ENCODE measurements at places on chromosomes 3 and 15.

DNA sequence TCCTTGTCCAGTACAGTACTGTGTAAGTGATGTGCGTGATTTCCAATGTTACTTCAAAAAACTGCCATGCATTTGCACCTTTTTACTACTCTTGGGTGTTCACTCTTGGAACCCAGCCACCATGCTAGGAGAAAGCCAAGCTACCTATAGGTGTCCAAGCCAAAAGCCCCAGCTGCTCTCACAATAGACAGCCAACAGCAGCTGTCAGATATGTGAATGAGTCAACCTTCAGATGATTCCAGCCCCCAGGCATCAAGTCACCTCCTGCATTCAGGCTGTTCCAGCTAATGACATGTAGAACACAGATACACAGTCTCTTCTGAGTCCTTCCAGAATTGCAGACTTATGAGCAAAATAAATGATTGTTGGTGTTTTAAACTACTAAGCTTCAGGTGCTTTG is 417.7 kb upstream of the TGFBR2 start:
- no peak for DNase-seq

DNA sequence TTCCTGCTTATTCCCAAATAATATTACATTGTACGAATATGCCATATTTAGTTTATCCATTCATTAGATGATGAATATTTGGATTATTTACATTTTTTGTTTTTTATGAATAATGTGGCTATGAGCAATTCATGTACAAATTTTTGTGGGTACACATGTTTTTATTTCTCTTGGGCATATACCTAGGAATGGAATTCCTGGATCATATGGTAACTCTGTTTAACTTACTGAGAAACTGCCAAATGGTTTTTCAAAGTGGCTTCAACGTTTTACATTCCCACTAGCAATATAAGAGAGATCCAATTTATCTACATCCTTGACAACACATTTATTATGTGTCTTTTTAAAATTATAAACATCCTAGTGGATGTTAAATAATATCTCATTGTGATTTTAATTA is 362.0 kb upstream of the TMCO5A start:
- DNase-seq: no peak

DNA sequence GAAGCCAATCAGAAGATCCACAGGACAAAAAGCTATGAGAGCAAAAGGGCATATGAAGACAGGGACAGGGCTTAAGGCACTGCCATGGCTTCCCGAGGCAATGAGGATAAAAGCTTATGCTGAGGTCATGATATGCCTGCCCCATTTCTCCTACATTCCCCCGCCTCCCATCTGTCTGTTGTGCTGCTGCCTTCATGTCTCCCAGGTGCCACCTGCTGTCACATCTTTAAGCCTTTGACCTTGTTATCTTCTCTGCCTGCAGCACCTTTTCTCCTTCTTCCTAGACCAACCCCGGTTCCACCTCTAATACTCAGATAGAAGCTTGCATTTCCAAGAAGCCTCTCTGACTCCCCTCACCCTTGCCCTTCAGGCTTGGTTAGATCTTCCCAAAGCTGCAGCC is 213.8 kb downstream of the ARRDC4 start:
- no peak for DNase-seq

DNA sequence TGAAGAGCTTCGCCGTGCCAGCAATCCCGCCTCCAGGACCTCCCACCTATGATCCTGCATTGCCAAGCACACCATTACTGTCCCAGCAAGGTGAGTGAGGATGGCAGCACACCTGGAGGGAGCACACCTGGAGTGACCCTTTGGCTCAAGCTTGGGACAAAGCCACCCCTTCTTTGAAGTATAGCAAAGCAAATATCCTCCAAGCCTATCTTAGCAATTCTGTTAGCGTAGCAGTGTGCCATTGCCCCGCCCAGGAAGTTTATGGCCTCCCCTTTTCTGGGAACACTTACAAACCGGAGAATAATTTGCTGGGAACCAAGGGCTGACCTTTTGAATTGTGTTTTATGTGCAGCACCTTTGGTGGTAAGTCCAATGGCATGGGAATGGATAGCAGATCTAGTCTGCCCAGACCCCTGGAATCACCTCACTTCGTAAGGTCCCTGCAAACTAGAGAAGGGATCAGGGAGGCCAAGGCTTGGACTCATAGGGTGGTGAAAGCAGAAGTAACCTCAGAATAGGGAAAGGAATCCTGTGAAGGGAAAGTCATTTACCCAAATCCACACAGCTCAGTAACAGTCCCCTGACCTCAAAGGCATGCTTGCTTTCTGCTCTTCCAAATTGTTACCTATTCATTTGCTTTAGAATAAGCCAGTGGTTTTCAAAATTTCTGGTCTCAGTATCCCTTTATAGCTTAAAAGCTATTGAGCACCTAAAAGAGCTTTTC is 70.1 kb downstream of the HCN4 start:
- no peak for DNase-seq

GRCh38 chr3:14780927-14781507 is 37.7 kb upstream of the FGD5 start:
- no peak for DNase-seq

GRCh38 chr3:105364128-105364527 is 2.6 kb upstream of the ALCAM start:
- no peak for DNase-seq

- DNase-seq: no peak
Observed at GRCh38 chr3:32719335-32719734, 34.3 kb downstream of the CNOT10 start.

DNA sequence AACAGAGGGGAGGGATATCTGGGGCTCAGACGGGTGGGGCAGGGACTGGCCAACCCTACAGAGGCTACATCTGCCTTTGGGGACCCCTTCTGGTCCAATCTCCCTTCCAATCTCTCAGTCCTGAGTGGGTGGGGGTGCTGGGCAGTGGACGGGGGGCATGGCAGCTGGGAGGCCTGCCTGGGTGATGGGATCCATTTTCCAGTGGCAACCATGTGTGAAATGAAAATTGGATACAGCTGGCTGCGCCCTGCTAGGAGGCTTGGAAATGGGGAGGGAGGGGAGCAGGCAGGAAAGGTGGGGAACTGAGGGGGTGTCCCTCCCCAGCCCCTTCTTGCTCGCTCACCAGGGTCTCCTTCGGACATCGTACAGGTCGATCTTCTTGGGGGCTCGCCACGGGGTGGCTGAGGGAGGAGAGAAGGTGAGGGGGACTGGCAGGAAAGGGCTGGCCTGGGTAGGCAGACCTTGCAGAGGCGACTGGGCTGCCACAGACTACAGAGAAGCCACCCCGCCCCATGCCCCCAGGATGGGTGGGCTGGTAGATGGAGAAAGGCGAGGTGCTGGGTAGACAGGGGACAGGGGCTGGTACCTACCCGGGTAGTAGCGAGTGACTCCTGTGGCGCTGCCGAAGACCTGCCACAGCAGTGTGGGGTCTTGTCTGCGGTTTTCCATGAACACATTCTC is 21.2 kb upstream of the TMEM115 start:
- no peak for DNase-seq

GRCh38 chr3:36679384-36680200 is 84.8 kb downstream of the DCLK3 start:
- DNase-seq: no peak

GRCh38 chr3:23685541-23686258 is 120.1 kb upstream of the UBE2E1 start:
- no peak for DNase-seq

DNA sequence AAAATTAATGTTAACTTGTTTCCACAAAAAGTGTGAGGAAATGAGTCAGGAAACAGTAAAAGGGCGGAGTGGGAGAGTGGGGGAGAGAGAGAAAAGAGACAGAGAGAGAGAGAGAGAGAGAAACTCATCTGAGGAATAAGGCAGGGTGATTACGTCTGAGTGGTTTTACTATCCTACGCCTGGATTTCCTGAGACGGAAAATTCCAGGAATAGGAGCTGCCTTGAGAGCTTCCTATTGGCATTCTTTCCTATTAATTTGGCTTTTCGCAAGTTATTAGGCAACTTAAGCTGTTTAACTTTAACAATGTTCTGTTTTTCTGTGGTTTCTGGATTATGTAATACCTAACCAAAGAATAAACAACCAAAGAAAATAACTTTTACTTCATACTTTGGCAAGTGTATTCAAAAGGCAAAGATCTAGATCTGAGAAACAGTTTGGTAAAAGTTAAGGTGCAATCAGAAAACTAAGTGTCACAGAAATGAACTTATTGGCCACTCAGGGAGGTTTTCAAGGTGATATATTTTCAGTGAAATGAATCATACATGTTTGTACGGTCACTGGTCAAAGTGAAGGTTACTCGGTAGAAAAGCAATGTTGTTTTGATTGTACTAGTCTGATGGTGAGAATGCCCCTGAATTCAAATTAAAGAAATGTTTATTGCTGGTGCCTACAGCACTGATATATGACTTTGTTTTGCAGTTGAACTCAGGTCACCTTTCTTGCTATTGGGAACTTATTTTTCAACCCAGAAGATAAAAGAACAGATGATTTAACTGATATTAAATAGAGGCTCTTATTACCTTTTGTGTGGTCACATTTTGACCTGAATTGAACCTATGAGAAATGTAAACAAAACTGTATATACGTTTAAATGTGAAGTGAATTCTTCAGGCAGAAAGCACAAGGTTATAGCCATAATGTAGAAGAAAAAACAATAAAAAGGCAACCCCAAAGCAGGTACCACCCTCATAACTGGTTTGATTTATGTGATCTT is 39.9 kb upstream of the TNFSF10 start:
- no peak for DNase-seq

- DNase-seq: peak; percentile 41
Observed at GRCh38 chr3:71208211-71209095, 375.1 kb downstream of the FOXP1 start.

DNA sequence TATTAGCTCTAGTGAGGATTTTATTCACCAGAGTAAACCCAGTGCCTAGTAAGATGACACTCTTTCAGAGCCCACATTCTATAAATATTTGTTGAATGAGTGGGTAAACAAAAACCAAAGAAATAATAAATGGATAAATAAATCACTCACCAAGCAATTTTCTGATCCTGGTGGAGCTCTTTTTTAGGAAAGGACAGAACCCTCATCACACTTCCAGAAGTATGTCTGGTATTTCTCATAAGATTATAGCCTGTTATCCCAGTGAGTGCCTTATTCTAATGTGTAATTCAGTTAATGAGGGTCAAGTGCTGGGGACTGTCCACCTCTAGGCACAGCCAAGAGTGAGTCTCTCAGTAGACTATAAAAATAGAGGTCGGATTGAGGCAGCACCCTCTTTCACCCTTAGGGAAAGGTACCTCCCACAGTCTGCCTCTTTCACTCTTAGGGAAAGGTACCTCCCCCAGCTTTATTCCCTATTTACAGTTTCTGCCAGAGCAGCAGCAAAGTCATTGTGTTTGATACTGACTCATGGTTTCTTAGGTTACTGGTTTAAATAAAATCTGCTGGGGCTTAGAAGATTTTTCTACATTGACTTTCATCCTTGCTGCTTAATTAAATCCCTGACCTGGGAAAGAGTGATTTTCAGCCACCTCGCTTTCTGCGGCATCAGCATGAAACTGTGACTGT is 145.0 kb downstream of the STAC start:
- DNase-seq: no peak

DNA sequence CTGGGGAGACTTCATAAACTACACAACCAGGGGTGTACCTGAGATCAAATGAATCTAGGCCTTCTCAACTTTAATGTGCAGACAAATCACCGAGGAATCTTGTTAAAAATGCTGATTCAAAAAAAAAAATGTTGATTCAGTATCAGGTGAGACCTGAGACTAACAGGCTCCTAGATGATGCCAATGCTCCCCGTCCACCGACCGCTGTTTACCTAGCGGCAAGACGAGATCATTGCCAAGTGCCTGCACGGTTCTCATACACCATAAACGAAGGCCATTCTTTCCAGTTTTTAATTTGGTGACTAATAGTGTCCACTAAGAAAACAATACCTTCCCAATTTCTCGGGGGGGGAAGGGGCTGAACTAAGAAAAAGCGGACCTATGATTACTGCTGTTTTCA is 2.5 kb upstream of the FSIP1 start:
- DNase-seq: no peak

DNA sequence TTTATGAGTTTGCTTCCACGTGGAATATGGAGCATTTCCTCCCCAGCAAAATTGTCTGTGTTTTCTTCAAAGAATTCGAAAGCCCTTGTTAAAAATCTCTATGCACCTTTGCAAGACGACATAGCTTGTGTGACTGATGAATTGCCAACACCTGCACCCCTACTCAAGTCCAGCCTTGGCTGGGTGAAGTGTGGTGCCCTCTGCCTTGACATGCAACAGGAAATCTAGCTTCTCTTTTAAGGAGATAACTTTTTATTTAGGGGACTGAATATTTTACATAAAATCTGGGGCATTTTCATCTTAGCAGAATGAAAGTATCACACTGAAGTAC is 647 bp downstream of the HMG20A start:
- no peak for DNase-seq

GRCh38 chr15:25176616-25176923 is 221.8 kb downstream of the SNRPN start:
- no peak for DNase-seq

- no peak for DNase-seq
Observed at GRCh38 chr3:12425850-12426579, 58.3 kb upstream of the TSEN2 start.

- DNase-seq: no peak
Observed at GRCh38 chr3:84275532-84275931, 683.3 kb upstream of the CADM2 start.

- no peak for DNase-seq
Observed at GRCh38 chr15:80509800-80510199, 105.6 kb downstream of the ARNT2 start.

- DNase-seq: no peak
Observed at GRCh38 chr3:38353151-38353550, 6.6 kb downstream of the XYLB start.

DNA sequence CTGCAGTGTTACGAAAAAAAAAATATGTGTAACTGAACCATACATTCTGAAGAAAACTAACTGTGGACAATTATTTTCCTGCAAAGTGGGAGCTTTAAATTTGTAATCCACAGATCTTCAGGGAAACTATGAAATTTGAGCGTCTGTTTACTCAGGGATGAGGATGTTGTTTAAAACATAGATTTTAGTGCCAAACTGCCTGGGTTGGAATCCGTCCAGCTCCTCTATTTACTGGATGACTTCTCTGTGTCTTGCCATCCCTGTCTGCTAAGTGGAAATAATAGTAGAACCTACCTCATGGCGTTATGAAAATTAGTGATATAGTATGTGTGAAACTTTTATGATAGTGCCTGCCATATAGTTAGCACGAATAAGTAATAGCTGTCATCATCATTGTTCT is 666.5 kb downstream of the SQOR start:
- DNase-seq: no peak

- DNase-seq: no peak
Observed at GRCh38 chr3:183587336-183587735, 31.8 kb upstream of the KLHL6 start.

- no peak for DNase-seq
Observed at GRCh38 chr15:73334086-73334485, 34.7 kb downstream of the HCN4 start.

DNA sequence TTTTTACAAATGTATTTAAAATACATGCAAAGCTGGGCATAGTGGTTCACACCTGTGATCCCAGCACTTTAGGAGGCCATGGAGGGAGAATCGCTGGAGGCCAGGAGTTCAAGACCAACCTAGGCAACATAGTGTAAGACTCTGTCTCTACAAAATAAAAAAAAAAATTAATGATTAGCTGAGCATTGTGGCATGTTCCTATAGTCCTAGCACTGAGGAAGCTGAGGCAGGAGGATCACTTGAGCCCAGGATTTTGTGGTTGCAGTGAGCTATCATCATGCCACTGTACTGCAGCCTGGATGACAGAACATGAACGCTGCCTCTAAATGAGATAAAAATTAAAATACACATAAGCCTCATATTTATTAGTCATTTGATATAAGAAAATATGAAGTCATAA is 142.8 kb downstream of the TCF12 start:
- DNase-seq: no peak

Data from NCI-H510A (cell line).